Left cardiac atrium (tissue), 4 donors: ENCODE measurements at places on chromosomes 5 and 9. TPM values are rescaled to one million over a fixed set of nuclear protein-coding genes. Genes with fewer than 3 reads are reported as not detected.

Gene STPG3
- total RNA-seq, result 0.59 TPM

Gene ARAP3
- total RNA-seq, result 10.1 TPM

- no peak for DNase-seq
Observed at GRCh38 chr9:96086936-96087571, 211.6 kb downstream of the ERCC6L2 start.

- DNase-seq, result no peak
Observed at GRCh38 chr5:10736354-10736753, 24.7 kb downstream of the DAP start.

DNA sequence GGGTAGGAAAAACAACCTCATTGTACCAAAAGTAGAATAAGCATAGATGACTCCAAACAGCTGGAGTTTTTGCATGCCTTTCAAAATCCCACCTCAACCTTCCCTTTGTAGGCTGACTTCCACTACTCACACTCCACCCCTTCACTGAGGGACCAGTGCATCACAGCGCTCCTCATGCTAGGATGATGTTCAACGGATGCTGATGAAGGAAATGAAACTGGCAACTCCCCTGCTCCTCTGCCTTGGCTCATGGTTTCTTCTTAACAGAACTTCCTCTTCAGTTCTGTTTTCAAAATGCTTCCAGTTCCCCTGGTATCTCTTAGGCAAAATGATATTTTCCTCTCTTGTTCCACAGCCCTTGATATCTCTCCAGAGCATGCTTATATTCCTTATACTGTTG lies 29.0 kb downstream of the LIFR start:
- DNase-seq, result no peak

- DNase-seq, result no peak
Observed at GRCh38 chr9:124779368-124780059, 2.6 kb downstream of the OLFML2A start.

DNA sequence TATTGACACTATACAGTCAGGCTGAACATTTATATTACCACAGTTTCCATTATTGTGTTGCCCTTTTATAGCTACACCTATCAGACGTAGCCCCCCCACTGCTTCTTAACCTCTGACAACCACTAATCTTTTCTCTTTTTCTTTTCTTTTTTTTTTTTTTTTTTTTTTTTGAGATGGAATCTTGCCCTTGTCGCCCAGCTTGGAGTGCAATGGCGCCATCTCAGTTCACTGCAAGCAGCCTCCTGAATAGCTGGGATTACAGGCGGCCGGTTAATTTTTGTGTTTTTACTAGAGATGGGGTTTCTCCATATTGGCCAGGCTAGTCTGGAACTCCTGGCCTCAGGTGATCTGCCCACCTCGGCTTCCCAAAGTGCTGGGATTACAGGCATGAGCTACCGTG lies 75.4 kb downstream of the UHRF2 start:
- no peak for DNase-seq

- no peak for DNase-seq
Observed at GRCh38 chr5:117072439-117072838, 497.8 kb upstream of the SEMA6A start.

- no peak for DNase-seq
Observed at GRCh38 chr5:154435226-154435625, 10.6 kb upstream of the SAP30L start.

GRCh38 chr5:4068171-4068570 lies 472.5 kb downstream of the IRX1 start:
- DNase-seq, result no peak

GRCh38 chr9:107738789-107739188 lies 249.2 kb upstream of the KLF4 start:
- DNase-seq, result no peak

- DNase-seq, result no peak
Observed at GRCh38 chr9:110590816-110591215, 11.3 kb upstream of the SVEP1 start.

DNA sequence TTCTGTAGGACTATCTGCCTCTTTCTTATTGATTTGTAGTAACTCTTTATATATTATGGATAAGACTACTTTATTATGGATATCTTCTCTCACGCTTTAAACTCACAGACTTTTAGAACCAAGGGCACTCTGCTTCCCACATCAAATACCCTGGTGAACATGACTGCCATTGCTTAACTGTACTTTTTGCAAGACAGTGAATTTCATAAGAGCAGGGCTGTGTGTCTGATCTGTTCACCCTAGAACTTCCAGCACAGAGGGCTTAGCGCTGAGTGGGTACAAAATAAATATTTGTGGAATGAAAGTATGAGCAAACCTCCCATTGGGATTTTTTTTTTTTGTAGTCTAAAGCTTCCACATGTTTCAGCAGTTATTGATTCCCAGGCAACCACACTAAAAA lies 84.8 kb downstream of the CFAP77 start:
- no peak for DNase-seq

Gene SH2D3C
- 18.4 TPM for total RNA-seq
